ENCODE measurements at places on chromosomes 13 and 19.

GRCh38 chr13:24119626-24120508, 40.7 kb upstream of the SPATA13 start:
- DNase-seq: no peak

GRCh38 chr13:106186366-106187030, 349.0 kb downstream of the EFNB2 start:
- no peak for DNase-seq

- DNase-seq: no peak
These were observed 7.7 kb upstream of the CEACAM7 start for GRCh38 chr19:41695745-41696144.

DNA sequence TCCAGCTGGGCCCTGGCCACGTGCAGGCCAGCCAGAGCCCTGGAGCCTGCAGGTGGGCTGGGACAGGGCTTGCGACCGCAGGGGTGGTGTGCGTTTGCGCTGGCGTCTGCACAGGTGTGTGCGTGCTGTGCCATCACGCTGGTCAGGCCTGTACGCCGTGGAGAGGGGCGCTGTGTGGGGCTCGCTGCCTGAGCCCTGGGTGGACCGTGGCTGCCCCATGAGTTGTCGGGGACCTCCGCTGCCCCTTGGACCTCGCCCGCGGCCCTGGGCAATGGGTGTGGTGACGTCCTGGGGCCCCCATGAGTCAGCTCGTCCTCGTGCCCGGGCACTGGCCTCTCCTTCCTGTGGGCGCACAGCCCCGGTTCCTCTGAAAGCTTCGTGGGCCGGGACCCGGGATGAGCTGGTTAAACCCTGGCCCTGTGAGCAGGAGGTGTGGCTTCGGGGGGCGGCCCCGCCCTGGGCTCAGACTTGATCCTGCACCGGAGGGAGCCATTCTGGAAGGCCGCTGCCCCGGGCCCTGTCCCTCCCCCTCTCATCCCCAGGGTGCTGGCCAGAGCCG, 6.8 kb downstream of the CSNK1G2 start:
- no peak for DNase-seq

- DNase-seq: no peak
These were observed 402.2 kb upstream of the ZNF507 start for GRCh38 chr19:31943191-31943661.

- no peak for DNase-seq
These were observed 1038.1 kb upstream of the PCDH20 start for GRCh38 chr13:62453761-62454160.

GRCh38 chr19:14393329-14393728, 12.1 kb downstream of the ADGRE5 start:
- no peak for DNase-seq

DNA sequence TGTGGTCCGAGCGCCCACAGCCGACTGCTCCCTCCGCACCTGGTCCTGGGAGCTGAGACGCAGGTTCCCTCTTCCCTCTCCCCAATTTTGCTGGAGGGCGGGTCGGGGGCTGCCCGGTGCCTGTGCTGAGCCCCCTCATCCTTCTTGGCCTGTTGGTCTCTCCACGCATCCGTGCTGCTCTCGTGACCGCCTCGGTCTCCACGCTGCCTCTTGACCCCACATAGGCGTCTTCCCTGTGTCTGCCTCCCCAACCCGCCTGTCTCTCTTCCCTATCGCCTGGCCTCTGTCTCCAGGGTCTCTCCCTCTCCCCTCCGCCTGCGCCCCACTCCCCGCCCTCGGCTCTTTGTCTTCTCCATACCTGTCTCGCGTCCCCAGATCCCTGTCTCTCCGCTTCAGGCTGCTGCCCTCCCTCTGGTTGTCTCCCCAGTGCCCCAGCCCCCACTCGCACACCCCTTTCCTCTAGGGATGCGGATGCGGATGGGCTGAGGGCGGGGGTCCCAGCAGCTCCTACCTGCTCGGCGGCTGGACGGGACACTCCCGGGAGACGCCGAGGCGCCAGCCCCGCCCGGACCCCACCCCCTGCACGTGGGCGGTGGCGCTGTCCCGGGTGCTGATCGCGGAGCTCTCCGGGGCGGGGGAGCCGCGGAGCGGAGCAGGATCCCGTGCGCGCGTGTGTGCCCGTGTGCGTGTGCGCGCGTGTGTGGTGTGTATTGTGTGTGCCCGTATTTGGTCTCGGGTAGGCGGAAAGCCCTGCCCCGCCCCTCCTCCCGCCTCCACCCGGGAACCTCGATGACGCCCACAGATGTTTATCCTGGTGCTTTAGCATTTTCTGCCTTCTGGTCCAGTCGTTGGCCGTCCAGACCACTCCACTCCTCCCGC, at the start of gene SYT5:
Gene SYT5 (minus strand): TSS at position 684 of the 879 bp plus-strand sequence. CDS start 1,248 bp downstream, outside the sequence.
- no peak for DNase-seq

DNA sequence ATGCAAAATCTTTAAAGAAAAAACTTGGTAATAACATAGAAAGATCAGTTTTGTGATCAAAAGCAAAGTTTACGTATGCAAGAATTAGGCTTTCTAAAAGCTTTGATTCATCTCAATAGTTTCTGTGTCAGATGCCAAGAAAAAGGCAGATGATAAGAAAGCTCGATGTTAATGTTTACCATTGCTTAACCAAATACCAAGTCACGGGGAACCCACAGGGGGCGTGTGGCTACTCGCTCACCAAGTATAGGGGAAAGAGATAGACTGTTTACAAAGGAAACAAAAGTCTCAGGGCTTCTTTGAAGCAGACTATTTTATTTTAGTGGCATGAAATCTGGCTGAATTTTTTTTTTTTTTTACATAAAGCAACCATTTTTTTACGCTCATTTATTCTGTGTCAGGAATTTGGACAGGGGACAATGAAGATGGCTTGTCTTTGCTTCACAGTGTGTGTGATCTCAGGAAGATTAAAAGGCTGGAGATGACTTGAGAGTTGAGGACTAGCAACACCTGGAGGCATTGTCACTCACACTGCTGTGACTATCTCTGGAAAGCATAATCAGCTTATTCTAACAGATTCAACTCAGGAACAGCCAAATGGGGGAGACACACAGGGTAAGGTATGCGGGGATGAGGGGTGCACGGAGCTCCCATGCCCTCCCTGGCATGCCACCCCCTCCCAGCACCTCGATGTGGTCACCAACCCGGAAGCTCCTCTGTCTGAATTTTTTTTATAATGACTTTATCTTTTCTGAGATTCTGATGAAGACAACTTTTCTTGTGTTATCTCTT, 24.9 kb downstream of the RCBTB1 start:
- DNase-seq: no peak

DNA sequence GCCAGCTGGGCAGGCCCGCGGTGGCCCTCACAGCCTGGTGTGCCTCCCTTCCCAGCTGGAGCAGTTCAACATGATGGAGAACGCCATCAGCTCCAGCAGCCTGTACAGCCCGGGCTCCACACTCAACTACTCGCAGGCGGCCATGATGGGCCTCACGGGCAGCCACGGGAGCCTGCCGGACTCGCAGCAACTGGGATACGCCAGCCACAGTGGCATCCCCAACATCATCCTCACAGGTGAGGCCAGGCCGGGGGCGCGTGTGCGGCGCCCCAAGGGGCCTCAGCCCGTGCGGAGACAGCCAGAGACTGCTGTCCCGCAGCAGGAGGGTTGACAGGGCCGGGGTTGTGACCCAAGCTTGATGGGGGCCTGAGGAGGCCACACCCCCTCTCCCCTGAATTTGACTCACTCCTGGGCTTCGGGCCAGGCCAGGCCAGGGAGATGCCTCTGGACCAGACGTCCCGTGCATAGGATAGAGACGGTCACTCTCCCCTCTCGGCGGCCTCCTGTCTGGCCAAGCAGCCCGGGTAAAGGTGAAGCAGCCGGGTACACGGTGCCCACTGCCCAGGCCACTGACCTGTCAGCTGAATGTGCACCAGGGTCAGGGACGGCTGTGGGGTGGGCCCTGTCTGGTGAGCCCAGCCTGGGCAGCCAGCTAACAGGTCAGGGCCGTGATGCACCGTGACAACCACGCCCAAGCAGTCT, 15.4 kb downstream of the COMP start:
- DNase-seq: no peak

DNA sequence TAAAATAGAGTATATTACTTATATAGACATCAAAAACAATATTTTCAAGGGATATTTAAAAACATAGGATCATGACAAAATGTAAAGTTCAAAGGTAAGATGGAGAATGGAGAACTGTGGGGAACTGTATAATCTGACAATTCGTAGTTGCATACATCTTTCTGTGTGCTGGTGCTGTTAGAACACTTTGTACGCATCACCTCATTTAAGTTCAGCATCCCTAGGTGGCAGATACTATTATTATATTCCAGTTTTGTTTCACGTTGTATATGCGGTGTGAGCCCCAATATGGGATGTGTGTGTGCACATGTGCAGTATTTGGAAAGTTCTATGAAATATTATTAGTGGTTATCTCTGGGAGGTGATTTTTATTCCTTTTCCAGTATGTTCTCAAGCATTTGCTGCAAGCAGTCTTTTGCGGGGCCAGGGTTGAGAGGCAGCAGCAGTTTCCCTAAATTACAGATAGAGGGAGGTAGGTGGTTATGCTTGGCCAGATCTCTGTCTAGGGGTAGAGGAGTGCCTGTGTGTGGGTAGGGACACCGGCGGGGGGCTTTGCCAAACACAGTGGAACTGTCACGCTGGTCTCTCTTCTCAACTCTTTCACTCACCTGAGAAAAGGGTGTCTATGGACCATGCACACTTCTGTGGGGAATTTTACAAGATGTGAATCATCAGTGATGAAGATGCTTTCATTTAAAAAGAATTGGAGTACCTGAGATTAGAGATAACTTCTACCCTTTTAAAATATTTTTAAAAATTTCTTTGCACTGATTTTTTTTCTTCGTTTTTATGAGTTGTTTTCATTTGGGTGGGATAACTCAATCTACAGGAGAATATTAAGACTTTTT, 55.6 kb upstream of the ALOX5AP start:
- no peak for DNase-seq

- no peak for DNase-seq
These were observed 9.0 kb downstream of the TNFSF14 start for GRCh38 chr19:6660930-6661329.

DNA sequence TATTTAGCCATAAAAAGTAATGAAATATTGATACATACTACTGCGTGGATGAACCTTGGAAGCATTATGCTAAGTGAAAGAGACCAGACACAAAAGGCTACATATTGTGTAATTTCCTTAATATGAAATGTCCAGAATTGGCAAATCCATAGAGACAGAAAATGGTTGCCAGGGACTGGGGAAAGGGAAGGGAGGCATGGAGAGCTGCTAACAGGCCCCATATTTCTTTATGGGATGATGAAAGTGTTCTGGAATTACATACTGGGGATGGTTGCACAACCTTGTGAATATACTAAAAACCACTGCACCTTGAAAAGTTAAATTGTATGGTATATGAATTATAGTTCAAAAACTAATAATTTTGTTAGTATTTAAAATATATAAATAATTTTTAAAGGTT, 3.6 kb downstream of the IFT88 start:
- no peak for DNase-seq

DNA sequence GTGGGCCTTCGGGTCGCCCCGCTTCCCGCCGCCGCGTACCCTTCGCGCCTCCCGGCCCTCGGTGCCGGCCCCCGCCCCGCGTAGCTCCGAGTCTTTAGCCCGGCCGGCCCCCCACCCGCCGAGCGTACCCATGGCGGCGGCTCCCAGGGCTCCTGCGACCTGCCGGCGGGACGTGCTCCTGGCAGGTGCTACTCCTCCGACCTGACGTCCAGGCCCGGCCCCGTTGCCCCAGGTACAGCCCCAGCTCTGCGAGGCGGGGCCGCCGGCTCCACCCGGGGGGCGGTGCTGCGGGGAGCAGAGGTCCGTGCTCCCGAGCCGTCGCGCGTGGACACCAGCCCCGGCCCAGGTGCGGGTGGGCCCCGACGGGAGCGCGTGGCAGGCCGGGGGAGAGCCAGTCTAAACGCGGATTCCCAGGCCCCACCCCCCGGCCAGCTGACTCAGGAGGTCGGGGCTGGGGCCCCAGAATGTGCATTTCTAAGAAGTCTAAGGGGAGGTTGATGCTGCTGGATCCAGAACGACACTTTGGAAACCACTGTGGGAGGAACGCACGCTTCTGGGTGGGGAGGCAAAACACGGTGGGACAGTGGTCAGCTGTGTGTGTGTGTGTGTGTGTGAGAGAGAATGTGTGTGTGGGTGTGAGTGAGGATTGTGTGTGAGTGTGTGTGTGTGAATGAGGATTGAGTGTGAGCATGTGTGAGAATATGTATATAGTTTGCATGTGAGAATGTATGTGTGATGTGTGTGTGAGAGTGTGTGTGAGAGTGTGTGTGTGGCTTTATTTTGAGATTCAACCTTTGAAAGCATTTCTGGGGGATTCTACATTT, at the start of gene SLC15A1:
Gene SLC15A1 (minus strand): TSS at position 206 of the 824 bp plus-strand sequence. CDS start 74 bp downstream, at position 132.
- DNase-seq: no peak

- DNase-seq: no peak
These were observed 303.3 kb downstream of the POU4F1 start for GRCh38 chr13:78299832-78300623.

DNA sequence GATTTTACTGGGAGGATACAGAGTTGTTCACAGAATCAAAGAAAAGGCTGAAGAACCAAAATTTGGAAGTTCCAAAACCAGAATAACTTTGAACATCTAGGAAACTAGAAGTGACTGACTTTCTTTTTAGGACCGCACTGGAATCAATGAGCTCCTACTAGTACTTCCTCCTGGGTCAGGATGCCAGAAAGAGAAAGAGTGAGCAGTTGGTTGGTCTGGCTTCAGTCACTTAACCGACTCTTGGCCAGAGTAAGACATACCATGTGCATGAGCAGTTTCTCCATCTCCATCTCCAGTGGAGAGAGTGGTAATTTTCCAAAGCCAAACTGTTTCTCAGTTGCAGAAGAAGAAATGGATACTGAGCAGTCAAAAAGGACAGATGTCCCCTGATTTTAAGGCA, 27.1 kb upstream of the MTUS2 start:
- DNase-seq: no peak

DNA sequence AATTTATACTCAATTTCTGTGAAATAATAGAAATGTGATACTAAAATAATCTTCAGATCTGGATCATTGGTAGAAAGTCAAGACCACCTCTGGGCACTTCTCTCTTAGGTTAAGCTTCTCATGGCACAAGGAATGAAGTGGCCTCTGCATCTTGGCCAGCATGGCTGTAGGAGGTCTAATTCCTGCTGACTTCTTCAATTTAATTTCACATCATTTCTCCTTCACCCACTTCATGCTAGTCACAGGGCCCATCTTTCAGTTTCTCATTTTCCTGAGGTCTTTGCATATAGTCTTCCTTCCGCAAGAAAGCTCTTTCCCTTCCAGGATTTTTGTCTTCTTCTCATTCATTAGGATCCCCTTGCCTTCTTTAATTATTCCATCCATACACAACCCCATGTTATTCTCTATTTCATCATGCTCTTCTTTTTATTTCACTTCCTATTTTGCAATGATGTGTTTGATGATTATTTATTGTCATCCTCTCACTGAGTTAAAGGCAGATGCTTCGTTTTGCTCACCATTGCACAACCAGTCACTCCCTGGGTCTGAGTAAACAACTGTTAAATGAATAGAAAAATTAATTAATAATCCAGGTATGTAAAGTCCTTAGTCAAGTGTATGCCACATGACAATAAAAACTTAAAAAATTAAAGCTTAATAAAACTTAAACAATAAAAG, 397.4 kb downstream of the SPRY2 start:
- no peak for DNase-seq

DNA sequence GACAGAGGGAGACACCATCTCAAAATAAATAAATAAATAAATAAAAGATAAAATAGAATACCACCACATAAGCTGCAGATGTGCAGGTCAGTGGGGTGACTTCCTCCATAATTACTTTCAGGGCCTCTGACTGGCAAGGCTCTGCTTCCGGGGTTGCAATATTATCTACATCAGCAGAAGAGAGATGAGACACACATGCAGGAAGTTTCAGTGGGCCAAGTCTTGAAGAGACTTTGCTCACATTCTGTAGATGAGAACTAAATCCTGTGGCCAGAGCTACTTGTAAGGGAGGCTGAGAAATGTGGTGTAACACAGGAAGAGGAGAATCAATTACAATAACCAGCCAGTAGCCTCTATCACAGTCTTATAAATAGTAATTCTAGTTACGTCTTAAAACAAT, 89.9 kb upstream of the MAB21L1 start:
- no peak for DNase-seq
